T-cell (primary cell): ENCODE measurements at places on chromosomes 6 and 20. TPM values are rescaled to one million over a fixed set of nuclear protein-coding genes. Genes with fewer than 3 reads are reported as not detected.

Gene SLC13A3
- 0.29 TPM for total RNA-seq

- H3K36me3 ChIP-seq, result peaks cover 14% of the 10 kb centered on the region
- H3K4me1 ChIP-seq, result peaks cover 56% of the 10 kb centered on the region
- no peaks in the 10 kb centered on the region for H3K27me3 ChIP-seq
- H3K4me3 ChIP-seq, result peak overlapping the region; percentile 92
Observed at GRCh38 chr20:32206760-32207625, 550 bp downstream of the PLAGL2 start.

DNA sequence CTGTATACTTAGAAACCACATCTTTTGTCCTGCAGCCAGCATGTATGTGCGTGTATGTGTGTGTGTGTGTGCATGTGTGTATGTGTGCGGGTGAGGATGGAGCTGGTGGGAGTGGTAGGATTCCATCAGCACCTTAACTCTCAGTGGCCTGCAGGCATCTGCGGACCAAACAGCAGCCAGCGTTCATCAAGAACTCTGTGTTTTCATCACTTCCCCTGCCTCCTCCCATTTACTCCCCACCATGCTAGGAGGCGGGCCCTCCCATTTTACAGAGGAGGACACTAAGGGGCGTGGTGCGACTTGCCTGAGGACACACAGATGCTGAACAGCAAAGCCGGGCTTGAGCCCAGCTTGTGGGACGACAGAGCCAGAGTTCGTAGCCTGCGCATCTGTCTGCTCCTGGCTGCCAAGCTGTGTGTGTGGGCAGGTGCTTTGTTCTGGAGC, 8.9 kb downstream of the VSTM2L start:
- H3K27ac ChIP-seq, result no peak overlapping the region
- no peaks in the 10 kb centered on the region for H3K4me1 ChIP-seq
- DNase-seq, result no peak
- H3K4me3 ChIP-seq, result no peak overlapping the region
- no peaks in the 10 kb centered on the region for H3K36me3 ChIP-seq
- peaks cover 75% of the 10 kb centered on the region for H3K27me3 ChIP-seq

DNA sequence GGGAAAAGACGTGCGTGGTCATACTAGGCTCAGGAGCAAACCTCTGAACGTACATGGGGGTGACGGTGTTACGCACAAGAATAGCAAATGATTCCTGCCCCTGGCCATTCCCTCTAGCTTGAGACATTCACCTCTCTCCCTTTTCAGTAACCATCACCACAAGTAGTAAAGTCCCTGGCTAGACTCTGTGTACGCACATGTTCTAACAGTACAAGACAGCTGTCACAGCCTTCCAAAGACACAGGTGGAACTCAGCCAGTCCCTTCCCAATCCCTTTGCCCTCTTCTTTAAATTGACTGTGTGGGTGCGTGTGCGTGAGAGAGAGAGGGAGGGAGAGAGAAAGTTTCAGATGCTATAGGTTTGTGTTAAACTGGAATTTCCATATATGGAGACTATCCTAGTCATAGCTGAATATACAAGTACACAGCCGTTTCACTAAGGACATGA, 67.3 kb downstream of the LY86 start:
- no peak overlapping the region for H3K27ac ChIP-seq
- no peaks in the 10 kb centered on the region for H3K27me3 ChIP-seq
- no peaks in the 10 kb centered on the region for H3K36me3 ChIP-seq
- peaks cover 50% of the 10 kb centered on the region for H3K4me1 ChIP-seq
- DNase-seq, result no peak

DNA sequence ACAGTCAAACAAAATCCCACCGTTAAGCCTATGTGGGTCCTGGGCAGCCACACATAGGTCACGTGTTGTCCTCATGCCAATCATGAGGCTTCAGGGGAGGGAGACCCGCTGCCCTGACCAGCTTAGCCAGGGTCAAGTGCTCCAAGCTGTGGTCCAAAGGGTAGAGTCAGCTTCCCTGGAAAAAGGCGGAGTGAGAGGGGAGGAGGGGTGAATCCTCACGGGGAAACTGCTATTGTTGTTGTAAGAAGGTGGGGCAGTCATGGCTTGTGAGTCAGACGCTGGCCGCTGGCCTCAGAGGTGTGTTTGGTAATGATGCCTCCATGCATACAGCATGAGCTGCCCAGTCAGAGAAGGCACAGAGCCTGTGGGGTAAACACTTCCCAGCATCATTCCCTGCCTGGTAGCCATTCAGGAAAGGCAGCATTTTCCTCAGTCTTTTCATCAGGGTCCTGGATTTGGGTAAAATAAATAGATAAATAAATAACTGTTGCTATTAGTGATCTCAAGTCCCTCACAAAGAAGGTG, 8.7 kb downstream of the CST3 start:
- DNase-seq, result no peak
- peaks cover 18% of the 10 kb centered on the region for H3K27me3 ChIP-seq
- no peak overlapping the region for H3K4me3 ChIP-seq
- H3K27ac ChIP-seq, result no peak overlapping the region
